ENCODE measurements at places on chromosomes 1 and 21.
A peak's percentile ranks its signal among the peaks of the same experiment; 100 is the strongest.

DNA sequence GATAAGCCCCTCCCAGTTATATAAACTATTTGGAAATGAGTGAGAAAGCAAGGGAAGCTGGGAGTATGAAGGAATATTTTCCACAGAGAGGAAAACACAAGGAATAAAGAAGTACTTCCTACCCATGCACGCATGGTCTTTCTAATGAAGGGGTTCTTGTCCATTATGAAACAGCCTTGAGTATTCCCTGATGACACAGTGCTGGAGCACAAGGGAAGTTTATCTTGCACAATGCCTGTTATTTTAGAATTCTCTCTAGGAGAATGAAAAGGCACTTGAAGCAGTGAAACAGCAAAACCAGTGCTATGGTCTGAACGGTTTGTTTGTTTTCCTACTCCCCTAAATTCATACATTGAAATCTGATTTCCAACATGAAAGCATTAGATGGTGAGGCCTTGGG is 38.6 kb upstream of the ADAMTS1 start:
- DNase-seq = no peak

GRCh38 chr1:55445416-55445815 is 230.3 kb upstream of the USP24 start:
- no peak for DNase-seq

DNA sequence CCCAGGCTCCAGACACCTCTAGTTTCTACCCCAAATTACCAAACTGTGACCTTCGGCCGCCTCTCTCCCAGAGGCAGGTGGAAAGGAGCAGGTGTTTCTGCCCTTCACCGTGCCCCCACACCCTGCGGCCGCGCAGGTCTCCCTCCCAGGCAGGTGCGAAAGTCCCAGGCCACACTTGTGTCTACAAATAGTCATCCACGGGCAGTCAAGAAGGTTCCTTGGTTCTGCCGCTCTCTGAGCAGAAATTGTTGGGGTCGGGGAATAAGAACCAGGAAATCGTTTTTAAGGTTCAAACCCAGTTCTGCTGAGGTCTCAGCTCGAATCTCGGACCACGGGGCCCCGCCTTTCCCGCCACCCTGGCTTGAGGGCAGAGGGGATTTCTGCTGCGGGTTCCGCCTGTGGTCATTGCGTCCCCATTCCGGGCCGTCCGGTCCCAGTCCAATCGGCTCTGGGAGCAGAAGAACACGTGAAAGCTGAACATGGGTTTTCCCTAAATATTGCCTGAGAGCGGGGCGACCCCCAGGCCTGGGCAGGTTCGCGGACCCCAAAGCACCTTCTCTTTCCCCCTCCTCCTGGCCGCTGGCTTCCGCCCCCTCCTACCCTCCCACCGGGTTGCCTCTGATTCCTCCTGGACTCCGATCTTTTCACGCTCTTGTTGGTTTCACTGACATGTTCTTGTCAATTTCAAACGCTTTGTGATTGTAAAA is 1.2 kb upstream of the ATF3 start:
- peak; percentile 38 for DNase-seq

DNA sequence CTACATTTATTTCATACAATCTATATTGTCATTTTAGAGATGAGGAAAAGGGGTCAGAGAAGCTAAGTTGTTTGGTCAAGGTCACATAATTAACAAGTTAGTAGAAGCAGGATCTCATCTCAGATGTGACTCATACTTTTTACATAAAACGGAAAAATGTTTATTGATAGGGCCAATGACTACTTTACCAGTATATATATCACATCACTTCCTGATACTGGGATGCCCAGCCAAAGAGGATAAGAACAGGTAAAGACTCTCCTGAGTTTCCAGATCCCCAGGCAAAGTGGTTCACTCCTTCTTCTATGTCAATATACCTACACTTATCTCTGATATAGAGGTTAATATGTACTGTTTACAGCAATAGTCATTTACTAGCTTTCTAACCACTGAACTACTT is 21.0 kb downstream of the YIPF1 start:
- no peak for DNase-seq

GRCh38 chr1:202084791-202085681 is 37.7 kb upstream of the GPR37L1 start:
- peak; percentile 75 for DNase-seq

DNA sequence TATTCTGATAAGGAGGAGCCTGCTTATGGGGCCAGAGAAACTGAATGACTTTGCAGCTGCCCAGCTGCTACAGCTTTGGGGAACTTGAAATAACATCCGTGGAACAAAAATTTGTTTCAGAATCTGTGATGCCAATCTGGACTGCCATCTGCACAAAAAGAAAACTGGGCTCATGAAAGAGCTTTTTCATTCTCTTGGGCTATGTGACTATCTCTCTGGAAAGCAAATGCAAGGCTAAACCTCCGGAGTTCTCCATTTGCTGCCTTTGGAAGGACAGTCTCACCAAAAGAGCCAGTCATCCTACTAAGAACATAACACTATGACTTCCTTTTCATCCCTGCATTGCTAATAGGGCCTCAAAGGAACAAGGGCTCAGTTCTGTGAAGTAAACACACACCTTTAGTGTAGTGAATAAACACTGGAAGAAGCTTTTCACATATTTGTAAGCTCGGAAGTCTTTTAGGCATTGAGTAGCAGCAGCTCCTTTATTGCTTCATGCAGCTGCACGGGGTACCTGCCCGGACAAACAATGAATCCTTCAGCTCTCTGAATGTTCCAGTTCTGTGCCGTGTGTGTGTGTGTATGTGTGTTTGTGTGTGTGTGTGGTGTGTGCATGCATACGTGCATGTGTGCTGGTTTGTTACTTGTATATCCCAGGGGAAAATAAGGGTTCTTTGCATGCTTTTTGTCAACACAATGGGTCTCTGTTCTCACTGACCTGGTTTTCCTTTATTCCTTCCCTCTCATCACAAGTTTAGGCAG is 255.5 kb upstream of the SGIP1 start:
- no peak for DNase-seq

DNA sequence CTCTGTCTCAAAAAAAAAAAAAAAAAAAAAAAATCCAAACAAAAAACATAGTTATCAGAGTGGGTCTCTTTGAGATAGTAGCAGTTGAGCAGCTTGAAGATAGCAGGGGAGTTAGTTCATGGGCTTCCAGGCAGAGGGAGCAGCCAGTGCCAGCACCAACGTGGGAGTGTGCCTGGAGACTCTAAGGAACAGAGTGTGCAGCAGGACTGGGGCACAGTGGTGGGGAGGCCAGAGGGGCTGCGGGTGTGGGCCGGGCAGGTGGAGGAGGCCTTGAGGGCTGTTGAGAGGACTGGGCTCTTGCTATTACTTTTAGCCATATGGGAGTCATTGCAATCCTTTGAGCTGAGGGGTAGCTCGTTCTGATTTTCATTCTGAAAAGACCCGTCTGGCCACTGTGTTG is 63.8 kb downstream of the RYR2 start:
- no peak for DNase-seq

GRCh38 chr1:12714710-12715475 is 1.0 kb upstream of the AADACL3 start:
- DNase-seq = no peak

DNA sequence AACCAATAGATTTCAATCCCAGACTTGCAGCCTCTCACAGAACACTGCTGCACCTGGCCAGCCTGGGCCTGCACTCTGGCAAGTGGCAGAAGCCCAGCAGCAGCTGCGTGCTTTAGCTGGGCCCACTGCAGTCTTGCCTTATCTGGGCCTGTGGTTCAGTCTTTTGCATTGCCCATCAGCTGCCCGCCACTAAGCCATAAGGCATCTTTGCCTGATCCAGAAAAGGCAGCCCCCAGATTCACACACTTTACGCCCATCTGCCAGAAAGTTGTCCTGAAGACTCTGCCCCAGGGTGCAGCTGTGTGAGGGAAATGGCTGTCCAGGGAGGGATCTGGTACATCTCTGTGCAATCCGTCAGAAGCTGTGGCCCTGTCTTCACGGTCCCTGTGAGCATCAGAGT is 217.0 kb downstream of the DNAH14 start:
- no peak for DNase-seq

DNA sequence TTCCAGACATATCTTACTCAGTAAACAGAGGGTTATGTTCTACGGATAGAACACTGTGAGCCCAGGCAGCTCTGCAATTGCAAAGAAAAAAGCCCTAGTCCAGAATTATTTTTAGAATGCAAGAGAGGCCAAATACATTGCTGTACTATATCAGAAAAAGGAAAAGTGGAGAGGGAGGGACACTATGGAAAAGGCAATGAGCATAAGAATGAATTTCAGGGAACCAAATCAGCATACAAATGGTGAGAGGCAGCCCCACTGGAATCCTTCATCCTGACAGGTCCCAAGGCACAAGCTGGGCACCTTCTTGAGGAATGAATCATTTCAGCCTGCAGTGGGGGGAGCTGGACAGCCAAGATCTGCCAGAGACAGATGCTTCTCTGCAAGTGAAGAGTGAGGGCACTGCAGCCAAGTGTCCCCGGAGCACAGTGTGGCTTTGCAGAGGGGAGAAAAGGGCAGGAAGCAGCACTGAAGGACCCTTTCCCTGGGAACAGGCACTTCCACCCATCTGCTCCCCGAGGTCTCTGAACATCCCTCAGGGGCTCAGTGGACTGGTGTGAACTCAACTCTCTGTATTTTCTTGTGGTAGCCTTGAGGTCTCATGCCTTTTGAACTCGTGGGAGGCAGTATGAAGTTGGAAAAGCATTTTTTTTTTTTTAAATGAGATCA is 115.6 kb downstream of the XCL2 start:
- no peak for DNase-seq

- peak; percentile 92 for DNase-seq
Measured at GRCh38 chr1:226061841-226062557, 517 bp upstream of the H3-3A start.

GRCh38 chr1:107344268-107344760 is 203.5 kb downstream of the NTNG1 start:
- no peak for DNase-seq

- no peak for DNase-seq
Measured at GRCh38 chr1:102580806-102581205, 527.5 kb downstream of the COL11A1 start.

All from Caco-2 (cell line).